Aorta (tissue), 5 donors: ENCODE measurements at places on chromosomes 11 and 22. TPM values are rescaled to one million over a fixed set of nuclear protein-coding genes. Genes with fewer than 3 reads are reported as not detected.
A peak's percentile ranks its signal among the peaks of the same experiment; 100 is the strongest.

DNA sequence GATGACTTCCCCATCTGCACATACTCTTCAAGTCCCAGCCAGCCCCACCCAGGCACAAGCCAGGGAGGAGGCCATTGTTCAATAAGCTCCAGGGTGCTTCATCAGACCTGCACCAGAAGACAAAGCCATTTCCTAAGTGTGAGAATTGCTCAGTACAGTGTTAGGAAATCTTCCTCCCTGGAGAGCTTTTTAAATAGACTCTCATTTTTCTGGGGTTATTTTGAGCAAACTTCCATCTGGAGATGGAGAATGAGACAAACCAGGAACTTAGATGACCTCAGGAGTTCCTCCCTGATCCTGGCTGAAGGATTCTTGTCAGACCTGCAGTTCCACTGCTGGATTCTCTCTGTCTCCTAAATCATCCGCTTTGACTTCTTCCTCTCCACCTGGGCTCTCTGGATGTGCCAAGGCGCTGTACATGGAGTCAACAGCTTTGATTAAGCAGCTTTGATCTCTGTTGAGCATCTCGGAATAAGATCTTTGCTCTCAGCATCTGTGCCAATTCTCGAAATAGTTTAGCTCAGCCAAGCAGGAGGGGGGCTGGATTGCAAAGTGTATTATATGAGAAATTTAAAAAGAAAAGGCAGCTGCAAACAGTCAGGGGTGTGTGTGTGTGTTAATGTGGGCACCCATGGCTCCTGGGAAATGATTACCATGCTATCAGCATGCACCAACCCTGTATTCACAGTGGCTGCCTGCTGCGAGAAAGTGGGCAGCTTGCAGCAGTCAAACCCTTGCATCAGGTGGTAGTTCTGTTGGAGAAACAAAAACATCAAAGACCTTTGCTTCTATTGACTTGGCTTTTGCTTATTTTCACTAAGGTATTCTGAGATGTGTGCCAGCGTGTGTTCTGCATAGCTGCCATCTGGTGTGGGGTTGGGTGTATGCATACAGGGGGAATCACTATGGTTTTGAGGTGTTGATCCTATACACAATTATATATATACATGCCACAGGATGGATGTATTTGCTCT, 70.2 kb upstream of the NAV2 start:
- no peak overlapping the region for H3K4me3 ChIP-seq
- H3K4me1 ChIP-seq = no peaks in the 10 kb centered on the region
- DNase-seq = no peak
- no peaks in the 10 kb centered on the region for H3K36me3 ChIP-seq

- no peak overlapping the region for H3K4me3 ChIP-seq
- H3K4me1 ChIP-seq = no peaks in the 10 kb centered on the region
- no peaks in the 10 kb centered on the region for H3K27me3 ChIP-seq
- DNase-seq = no peak
- H3K27ac ChIP-seq = no peak overlapping the region
Measured at GRCh38 chr11:110085255-110085838, 7.8 kb upstream of the ZC3H12C start.

GRCh38 chr11:75706260-75706729, 11.3 kb upstream of the MOGAT2 start:
- no peaks in the 10 kb centered on the region for H3K36me3 ChIP-seq
- H3K4me3 ChIP-seq = no peak overlapping the region
- no peak overlapping the region for H3K27ac ChIP-seq
- peak; percentile 91 for DNase-seq
- no peaks in the 10 kb centered on the region for H3K27me3 ChIP-seq
- no peaks in the 10 kb centered on the region for H3K4me1 ChIP-seq

DNA sequence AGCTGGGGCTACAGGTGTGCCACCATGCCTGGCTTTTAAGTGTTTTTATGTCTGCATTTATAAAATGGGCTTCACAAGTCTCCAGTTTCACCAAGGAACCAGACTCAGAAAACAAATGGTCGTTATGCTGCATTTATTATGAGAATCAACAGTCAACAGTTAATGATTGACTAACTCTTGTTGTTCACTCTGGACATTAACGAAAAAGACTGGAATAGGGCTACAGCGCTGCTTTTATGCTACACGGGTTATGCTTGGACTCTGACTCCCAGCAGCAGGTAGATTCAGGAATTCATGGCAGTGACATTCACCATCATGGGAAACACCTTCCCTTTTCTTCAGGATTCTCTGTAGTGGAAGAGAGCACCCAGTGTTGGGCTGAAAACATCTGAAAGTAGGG, 44.4 kb upstream of the CHKA start:
- no peak overlapping the region for H3K4me3 ChIP-seq
- peaks cover 16% of the 10 kb centered on the region for H3K36me3 ChIP-seq
- no peaks in the 10 kb centered on the region for H3K4me1 ChIP-seq
- H3K27ac ChIP-seq = no peak overlapping the region
- H3K27me3 ChIP-seq = no peaks in the 10 kb centered on the region

The OVOL1 gene
- polyA plus RNA-seq = 0.28 TPM
